Left lobe of liver (tissue), 2 donors: ENCODE measurements at places on chromosomes 7 and 10. TPM values are rescaled to one million over a fixed set of nuclear protein-coding genes. Genes with fewer than 3 reads are reported as not detected.

PPP1R3C gene
- total RNA-seq = 136 TPM

SMKR1 gene
- not detected for total RNA-seq

BAMBI gene
- 7.7 TPM for total RNA-seq

TMEM236 gene
- total RNA-seq = 0.15 TPM

FKBP6 gene
- total RNA-seq = not detected

STEAP4 gene
- 28.3 TPM for total RNA-seq

WNT8B gene
- not detected for total RNA-seq

BLNK gene
- total RNA-seq = 9.3 TPM

CFAP46 gene
- 0.08 TPM for total RNA-seq

NCF1 gene
- total RNA-seq = 1.0 TPM
